Amniotic stem cell (primary cell): ENCODE measurements at places on chromosomes 1 and 21.

DNA sequence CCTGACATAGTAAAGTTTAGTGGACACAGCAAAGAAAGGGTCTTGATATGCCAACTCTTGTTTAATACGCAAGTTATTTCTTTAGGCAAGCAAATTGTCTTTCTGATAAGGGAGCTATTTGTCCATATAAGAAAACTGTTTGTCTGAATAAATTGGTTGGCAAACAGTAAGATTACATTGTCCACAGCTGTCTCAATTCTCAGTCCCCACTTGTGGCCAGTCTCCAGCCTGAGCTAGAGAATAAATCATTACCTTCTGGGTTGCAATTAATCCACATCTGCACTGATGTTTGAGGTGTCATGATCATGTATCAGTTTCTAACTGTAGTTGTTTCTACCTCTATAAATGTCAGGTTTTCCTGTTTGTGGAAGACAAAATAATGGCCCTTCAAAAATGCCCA lies 60.0 kb upstream of the TNR start:
- no peak for DNase-seq

DNA sequence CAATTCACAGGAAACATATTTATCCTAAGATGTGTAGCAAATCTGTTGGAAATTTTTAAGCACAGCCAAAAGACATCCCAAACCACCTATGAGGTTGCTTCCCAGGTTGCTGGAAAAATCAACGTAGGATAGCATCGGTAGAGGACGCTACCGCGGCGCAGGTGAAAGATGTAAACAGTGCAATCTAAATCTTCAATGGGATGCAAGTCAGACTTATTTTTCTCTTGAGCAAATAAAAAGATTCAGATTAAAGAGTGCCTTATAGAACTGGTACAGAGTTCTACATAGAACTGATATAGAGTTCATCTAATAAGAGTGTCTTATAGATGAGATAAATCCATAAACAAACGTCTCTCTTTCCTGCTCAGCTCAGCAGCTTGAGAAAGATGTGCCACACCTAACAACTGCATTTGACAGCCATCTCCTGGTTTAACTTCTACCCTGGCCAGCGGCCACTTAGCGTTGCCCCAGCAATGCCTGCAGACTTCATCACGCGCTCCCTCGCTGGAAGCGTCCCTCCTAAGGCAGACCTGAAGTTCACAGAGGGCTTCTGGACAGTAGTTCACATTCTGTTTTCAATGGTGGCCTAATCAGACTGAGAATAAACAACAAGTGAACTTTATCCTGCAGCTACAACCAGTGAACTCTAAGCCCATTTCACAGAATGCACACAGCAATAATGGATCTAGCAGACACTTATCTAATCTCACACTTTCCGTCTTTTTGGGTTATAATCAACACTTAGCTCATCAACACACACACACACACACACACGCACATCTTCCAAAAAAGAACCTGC lies 164.5 kb downstream of the TOMM20 start:
- no peak for DNase-seq

GRCh38 chr1:229136822-229137221 lies 134.1 kb upstream of the RAB4A start:
- no peak for DNase-seq

DNA sequence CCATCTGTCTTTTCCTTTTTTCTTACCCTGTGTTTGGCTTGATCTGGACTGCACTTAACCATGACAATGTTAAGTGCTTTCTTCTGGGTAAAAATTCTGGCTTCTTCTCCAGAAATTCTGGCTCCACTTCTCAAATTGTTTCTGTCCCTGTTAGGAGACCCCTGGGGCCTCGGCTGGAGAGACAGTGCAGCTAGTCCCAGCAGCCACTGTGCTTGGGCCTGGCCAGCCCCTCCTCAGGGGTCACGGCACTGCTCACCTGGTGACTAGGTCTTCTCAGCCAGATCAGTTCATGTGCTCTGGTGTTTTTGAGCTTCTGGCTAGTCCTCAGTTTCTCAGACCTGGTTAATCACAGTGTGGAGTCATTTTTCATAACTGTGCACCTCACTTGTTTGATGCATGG lies 72.4 kb downstream of the ADARB1 start:
- no peak for DNase-seq

DNA sequence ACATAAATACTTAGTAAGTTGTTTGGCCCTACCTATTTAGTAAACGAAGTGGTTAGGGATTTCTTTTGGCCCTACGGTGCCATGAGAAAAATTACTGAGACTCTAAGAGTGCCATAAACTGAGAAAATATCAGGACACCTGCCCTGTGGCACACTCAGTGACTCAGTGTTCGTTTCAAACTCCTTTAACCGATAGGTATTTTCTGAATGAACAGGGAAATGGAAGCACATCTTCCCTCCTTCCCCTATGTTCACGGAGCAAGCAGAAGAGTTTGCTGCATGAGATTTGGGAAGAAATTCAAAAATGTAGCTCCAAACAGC lies 134.2 kb downstream of the KAZN start:
- DNase-seq = no peak

DNA sequence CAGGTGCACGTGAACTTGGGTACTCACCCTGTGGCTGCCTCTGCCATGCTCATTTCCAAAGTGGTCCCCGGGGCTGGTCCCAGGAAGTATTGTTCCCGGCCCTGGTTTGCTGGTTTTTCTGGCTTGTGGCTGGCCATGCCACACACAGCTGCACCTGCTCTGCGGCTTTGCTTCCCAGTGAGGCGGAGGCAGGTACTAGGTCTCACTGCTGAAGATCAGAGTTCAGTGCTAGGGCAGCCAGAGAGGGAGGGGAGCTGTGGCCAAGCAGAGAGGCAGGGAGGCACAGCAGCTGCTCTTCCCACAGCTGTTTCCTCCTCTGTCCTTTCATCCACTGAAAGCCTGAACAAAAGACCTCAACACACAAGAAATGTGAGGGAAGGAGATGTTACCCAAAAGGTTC lies 30.5 kb downstream of the ENO1 start:
- no peak for DNase-seq

DNA sequence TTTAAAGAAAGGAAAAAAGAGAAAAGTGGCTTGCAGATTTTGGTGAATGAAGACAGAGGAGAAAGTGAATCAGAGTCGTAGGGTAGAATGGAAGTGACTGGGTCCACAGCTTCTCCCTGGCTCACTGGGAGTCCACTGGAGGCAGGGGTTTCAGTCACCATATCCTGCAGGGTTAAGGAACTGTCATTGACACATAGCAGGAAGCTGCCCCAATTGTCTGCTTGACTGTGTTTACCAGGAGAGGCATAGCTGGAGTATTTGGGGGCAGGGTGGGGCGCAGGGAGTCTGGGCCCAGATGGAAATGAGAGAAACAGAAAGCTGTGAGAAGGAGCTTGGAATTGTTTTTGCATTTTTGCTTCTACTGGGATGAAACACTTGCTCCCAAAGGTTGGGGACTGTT lies 228.8 kb upstream of the CSF3R start:
- no peak for DNase-seq

DNA sequence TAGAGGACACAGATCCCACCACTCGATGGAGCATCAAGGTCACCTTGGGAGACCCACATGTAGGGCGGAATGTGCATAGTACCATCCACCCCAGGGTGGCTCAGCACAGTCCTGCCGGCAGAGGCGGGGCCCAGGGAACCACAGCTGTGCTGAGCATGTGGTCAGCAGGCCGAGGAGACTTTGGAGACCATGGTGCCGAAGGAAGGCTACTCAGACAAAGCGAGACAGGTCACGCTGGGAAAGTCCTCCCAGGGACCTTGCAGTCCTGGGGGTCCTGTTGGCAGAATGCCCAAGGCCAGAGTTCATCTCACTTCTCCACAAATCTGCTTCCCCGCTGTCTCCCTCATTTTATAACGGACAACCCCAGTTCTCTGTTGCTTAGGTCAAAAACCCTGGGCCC lies 22.5 kb downstream of the WNT3A start:
- no peak for DNase-seq

DNA sequence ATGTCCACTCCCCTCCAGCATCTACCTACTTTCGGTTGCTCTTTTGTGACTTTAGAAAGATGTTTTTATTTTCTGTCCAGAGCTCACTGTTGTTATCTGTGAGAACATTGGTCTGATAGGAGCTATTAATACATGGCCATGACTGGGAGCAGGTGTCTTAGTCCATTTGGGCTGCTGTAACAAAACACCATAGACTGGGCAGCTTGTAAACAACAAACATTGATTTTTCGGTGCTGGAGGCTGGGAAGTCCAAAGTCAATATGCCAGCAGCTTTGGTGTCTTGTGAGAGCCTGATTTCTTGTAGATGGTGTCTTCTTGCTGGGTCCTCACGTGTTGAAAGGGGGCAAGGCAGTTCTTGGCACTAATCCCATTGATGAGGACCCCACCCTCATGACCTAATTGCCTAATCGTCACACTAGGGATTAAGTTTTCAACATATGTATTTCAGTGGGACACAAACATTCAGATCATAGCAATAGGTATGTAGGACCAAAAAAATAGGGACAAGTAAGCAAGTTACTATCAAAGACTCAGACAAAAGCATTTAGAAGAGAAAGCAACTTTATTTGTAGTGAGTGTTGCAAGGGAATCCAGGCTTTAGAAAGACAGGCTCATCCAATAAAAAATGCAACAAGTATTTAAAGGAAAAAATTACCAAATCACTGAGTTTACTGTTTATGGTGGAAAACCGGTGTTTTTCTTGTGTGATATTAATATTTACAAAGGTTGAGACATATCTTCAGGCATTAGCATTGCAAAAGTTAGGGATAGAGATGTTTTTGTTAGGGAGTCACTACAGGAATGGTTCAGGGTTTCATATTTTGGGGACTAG lies 55.2 kb upstream of the WDR26 start:
- no peak for DNase-seq

- no peak for DNase-seq
Measured at GRCh38 chr1:112991402-112992120, 35.6 kb upstream of the SLC16A1 start.

DNA sequence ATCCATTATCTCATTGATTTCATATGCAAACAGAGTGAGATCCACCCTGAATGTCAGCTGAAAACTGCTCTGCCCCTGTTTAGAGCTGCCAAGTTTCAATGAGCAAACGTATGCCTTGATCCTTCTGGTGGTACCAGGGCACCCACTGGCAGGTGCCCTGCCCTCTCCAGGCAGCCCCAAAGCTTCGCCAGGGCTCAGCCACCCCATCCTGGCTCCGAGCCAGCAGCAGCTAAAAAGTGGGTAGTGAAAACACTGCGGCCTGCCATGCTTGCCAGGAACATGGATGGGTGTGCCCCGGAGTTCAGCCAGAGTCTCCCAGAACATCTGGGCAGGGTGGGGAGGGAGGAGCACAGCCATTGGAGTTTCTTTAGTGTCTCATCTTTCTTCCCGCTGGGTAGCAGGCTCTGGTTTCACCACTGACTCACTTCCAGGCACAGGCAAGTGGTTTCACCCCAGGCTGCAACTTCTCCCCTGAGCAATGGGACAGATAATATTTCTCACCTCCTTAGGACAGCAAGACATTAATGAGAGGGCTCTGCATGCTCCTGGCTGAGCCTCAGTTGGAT lies 8.1 kb upstream of the LMX1A start:
- DNase-seq = no peak

DNA sequence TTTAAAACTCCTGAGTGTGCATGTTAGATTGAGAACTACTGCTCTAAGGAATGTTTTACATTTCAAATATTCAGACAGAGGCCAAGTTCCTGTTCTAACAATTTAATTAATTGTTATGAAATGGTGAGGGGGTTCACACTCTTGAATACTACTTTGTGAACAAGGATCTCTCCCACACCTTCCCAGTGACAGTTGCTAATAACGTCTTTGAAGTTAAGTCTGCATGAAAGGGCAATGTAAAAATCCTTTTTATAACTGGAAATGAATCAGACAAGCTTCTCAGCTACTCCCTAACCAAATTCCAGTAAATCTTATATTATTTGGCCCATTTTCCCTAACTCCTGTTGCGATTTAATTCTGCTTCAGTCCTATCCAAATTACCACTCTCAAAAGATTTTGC lies 828.5 kb upstream of the ADAMTS5 start:
- no peak for DNase-seq

DNA sequence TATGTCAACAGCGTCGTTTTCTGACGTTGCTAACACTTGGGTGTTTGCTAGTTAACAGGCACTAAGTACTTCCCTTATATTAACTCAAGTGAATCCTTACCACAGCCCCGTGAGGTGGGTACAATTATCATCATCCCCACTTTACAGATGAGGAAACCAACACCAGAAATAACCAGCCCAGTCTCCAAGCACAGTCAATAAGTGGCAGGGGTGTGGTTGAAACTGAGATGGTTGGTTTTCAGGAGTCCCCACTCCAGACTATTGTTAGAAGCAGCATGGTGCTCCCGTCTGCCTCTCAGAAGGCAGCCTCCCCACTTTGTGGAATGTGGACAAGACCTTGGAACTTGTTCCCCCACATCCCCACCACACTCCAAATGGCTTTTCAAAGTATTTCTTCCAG lies 45.7 kb upstream of the ACOT11 start:
- DNase-seq = no peak

DNA sequence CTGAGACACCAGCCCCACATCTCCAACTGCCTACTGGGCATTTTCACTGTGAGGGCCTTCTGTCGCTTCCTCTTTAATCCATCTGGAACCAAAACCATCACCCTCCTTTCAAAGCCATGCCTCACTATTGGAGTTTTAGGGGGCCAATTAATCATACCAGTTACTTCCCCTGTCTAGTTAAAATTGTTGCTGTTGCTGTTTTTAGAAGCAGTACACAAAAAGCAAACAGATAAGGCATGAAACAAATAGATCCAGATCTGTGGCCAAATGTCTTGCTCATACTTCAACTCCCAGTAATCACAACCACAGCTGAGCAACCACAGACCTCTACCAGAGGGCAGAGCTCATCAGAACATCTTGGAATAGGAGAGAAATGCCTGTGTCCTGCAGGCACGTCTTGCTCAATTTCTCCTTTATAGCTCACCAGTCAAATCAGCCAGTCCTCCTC lies 133.8 kb upstream of the C1orf105 start:
- DNase-seq = no peak

DNA sequence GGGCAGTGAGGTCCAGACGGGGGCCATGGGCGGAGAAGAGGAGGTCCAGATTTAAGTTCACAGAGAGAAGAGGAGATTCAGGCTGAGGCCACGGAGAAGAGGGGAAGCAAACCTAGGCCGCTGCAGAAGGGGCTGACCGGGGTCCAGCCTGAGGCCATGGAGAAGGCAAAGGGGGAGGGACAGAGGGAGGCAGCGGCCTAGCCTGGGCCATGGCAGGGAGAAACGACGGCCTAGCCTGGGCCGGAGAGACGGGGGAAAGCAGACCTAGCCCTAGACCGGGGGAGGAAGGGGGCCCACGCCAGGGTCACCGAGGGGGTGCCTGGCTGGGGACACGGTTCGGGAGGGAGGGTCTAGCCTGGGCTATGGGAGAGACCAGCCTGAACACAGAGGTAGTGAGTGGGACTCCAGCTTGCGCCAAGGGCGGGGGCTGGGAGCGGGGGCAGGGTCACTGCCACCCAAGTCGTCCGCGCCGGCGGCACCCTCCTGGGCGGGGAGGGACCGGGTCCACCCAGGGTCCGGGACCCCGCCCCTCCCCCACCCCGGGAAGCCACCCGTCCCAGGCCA lies 459 bp downstream of the CAPZB start:
- DNase-seq = no peak

DNA sequence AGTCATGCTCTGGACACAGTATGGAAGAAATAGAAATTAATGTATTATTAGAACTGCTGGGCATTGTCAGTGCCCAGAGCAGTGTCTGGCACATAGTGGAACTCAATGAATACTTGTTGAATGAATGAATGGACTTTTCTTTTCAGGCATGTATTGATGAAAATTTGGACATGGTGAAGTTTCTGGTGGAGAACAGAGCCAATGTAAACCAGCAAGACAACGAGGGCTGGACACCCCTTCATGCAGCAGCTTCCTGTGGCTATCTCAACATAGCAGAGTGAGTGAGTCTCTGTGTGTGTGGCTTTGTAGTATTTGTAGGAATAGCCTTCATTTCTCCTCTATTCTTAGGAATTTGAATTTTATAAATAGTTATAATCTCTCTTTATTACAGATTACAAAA lies 68.1 kb downstream of the PPP1R12B start:
- DNase-seq = no peak
